Activated CD4-positive, alpha-beta T cell treated with anti-CD3 and anti-CD28 coated beads, Interleukin-2, amount 10 ng/mL, durations not matched to agents 7 days and 5 days (primary cell): ENCODE measurements at places on chromosomes 6 and 20.

- peak; percentile 73 for DNase-seq
These were observed at the start of gene RBM38 for GRCh38 chr20:57390604-57391438. TSS of gene RBM38 (plus strand) at chr20:57391396. CDS start at chr20:57391582, 186 bp downstream.

DNA sequence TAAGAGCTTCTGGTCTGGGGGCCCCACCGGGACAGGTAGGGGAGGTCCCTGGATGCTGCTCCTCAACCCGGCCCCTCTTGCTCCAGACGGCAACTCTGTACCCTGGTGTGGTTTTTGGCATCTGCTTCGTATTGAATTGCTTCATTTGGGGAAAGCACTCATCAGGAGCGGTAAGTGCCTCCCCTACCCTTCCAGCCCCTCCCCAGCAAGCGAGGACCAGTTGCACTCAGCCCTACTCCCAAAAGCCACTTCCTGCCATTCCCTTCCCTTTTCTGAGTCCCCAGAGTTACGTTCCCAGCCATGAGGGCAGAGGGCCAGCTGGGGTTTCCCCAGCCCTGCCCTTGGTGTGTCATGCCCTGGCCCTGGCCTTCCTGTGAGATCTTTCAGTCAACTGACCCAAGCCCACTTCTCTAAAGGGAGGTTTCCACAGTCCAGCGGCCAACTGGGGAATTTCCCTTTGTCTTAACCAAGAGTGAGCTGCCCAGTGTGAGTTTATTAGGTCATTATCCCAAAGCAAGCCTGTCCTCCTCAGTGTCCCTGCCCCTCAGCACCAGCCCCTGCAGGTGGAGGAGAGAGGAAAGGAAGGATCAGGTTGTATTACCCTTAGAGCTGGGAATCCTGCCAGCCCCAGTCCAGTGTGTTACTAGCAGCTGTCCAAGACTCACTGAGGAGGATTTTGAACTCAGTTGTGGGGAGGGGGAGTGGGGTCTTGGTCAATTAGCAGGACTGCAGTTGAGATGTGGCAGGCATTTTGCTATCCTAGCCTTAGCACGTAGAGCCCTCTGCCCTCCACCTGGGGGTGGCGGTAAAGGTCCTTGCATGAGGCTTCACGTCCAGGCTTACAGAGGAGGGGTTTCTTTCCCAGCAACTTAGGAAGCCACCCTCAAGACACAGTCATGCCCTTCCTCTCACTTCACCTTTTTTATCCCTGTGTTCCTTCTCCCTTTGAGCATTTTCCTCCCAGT, 45.8 kb downstream of the TM9SF4 start:
- peak; percentile 25 for DNase-seq

DNA sequence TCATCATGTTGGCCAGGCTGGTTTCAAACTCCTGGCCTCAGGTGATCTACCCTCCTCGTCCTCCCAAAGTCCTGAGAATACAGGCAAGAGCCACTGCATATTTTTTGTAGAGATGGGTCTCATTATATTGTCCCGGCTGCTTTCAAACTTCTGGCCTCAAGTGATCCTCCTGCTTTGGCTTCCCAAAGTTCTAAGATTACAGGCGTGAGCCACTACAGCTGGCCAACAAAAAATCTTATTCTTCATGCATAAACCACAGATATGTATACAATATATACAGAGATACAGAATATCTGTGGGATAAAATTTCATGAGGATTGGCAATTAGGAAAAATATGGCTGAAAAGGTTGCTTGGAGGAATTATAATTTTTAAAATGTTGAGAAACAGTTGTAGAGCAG, 49.9 kb downstream of the SLC35A1 start:
- DNase-seq, result no peak

- DNase-seq, result no peak
These were observed 64.0 kb downstream of the ARHGAP18 start for GRCh38 chr6:129645830-129646579.
